CD8-positive, alpha-beta memory T cell (primary cell): ENCODE measurements at places on chromosomes 11 and 22.

- DNase-seq = no peak
These were observed 64.4 kb downstream of the NAV2 start for GRCh38 chr11:19777039-19777376.

DNA sequence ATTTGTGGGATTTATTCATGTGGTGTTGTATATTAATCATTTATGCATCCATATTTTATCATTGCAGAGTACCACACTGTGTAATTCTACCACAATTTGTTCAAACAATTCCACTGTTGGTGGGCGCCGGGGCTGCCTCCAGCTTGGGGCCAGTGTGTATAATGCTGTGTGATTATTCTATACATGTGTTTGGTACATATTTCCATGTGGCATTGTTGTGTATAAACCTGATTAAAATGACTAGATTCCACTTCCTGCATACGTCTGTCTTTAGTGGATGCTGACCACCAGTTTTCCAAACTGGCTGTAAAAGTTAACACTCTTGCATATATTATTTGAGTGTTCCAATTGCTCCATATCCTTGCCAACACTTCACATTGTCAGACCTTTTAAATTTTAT, 1213.8 kb downstream of the TBC1D22A start:
- no peak for DNase-seq

GRCh38 chr11:128398517-128399250, 188.7 kb downstream of the ETS1 start:
- no peak for DNase-seq

GRCh38 chr11:37076866-37077265, 478.8 kb upstream of the RAG2 start:
- DNase-seq = no peak

DNA sequence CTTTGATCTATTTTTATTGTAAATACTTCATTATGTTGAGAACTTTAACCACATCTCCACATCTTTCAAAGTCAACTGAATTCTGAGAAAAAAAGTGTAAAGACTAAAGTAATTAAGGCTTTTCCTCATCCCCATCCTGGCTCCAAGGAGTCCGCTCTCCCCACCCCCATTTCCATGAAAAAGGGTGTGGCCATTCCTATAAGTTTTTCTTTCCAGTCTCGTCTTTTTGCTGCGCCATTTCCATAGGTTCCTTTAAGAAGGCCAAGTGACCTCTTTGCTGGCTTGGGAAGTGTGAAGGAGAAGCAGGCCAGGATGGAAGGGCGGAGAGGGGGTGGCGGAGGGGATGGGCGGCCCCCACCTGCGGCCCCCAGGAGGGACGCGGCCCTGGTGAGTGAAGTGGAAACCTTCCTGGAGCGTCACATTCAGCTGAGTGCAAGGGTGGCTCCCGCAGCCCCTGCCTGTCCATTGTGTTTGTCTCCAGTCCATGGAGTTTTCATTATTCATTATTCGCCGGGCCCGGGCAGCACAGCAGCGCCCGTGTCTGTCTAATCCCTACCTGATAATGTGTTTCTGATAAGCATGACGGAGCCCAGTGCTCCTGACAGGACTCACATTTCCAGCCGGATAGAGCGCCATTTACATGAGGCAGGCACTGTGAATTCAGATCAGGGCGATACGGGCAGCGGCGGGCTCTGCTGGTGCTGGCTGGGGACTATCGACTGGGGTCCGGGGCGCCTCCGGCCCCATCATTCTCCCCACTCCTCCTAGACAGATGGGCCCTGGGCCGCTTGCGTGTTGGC, 739.8 kb downstream of the OPCML start:
- DNase-seq = no peak
